ENCODE measurements at places on chromosomes 1 and 21.
A peak's percentile ranks its signal among the peaks of the same experiment; 100 is the strongest.

- DNase-seq, result no peak
These were observed 6.5 kb upstream of the ATP1A2 start for GRCh38 chr1:160108888-160109662.

DNA sequence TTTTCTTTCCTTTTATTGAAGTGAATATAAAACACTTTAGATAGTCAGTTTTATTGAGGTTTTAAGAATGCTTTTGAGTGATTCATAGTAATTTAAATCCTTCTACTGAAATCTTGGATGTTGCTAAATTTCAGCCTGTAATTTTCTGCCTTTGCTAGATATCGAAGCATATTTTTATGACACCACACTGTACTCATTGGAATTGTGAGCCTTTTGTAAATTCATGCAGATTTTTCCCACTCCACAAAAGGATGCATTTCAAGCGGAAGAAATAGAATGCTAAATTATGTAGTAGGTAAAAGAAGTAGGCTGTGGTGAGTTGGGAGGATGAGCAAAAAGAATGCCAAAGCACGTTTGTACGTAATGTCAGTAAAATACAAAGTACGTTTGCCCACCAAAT lies 13.8 kb downstream of the SNX7 start:
- DNase-seq, result no peak

GRCh38 chr1:67684526-67685066 lies 405 bp upstream of the GADD45A start:
- DNase-seq, result no peak

DNA sequence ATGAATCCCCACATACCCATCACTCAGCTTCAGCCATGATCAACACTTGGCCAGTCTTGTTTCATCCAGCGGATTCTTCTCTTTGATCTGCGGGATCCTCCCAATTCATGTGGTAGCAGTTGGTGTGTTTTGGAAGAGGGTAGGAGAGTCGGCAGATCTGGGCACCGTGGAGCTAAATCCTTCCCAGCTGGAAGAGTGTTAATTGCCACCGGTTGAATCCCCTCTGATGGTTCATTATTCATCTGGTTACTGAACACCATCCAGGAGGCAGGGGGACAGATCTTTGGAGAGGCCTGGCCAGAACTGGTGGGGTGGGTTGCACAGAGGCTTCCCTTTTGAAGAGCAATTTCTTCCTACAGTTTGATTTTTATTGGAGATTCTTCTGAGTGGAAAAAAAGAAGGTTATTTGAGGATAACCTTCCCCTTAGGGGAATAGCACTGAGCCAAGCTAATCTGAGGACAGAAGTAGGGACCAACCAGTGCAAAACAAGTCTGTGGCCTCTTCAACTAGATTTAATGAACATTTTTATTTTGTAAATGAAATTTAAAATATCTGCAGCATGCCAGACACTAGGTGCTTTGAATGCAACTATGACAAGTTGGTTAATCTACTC lies 8.1 kb downstream of the NFASC start:
- DNase-seq, result no peak

DNA sequence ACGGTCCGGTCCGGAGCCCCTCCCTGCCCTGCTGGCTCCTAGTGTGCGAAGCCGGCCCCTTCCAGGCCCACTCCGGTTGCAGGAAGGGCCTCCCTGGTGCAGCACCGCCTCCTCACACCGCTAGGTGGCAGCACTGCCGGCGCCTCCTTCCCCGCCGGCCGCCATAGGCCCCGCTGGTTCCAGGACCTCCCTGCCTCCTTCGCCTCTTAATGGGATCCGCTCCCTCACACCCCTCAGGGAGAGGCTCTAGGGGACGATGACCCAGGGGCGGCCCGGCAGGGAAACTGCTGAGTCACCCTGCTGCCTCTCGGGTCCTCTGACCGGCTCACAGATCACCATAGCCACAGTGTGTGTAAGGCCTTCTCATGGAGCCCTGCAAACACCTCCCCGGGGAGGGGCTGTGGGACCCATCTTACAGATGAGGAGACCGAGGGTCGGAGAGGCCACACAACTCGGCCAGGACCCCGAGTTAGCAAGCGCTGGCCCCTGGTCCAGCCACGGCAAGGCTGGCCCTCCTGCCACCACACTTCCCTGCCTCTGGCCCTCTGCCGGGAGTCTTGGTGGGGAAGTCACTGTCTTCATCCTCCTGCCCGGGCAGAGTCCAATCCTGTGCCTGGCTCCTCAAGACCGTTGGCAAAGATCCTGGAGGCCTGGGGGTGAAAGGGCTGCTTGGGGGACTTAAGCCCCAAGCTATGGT lies 1.6 kb upstream of the AJAP1 start:
- peak; percentile 31 for DNase-seq

GRCh38 chr1:111176678-111177077 lies 23.8 kb downstream of the DENND2D start:
- DNase-seq, result no peak

- no peak for DNase-seq
These were observed 62.2 kb downstream of the NOS1AP start for GRCh38 chr1:162131400-162132321.

DNA sequence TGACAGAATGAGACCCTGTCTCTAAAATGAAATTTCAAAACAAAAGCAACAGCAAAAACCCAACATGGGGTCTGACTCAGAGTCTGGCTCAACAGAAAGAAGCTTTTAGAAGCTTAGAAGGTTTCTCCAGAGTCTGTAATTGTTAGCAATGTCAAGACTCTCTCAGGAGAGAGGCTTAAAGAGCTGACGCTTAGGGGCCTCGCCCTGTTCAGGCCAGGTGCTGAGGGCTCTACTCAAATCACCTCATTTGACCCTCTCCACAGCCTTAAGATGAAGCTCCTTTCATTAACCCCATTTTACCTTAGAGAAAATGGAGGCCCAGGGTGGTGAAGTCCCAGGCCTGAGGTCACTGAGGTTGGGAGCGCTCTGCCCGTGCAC lies 5.3 kb upstream of the KIF17 start:
- no peak for DNase-seq

DNA sequence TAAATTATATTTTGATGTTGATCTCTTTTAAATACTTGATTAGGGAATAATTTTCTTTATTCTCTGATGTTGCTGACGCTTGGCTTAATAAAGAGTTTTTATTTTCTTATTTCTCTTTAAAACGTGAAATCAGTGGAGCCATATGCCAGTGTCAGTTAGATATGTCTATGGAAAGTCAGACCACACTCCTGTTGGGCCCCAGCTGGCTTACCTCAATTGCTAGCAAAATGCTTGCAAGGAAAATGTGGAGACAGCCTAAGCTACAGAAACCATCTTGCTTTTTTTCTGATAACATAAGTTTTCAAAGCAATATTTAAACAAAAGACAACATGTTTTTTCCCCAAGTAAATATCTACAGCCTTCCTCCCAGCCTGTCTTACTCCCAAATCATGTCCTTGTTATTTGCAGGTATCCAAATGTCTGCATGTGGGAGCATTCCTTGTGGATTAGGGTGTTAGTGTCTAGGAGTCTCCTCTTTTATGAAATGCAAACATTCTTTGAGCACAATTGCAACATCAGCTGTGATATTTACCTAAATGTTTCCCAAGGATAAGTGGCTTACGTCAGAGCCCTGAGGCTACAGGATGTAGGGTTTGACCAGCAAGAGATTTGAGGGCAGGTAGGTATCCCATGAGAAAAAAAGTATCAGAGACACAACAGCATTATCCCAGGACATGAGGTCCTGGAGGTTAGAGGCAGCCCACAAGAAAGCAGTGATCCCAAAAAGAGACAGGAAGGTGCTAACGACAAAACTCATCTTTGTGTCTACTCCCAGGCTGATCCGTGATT lies 117.2 kb upstream of the KCNJ15 start:
- no peak for DNase-seq

- DNase-seq, result no peak
These were observed 61.3 kb downstream of the ROR1 start for GRCh38 chr1:63835128-63835527.

DNA sequence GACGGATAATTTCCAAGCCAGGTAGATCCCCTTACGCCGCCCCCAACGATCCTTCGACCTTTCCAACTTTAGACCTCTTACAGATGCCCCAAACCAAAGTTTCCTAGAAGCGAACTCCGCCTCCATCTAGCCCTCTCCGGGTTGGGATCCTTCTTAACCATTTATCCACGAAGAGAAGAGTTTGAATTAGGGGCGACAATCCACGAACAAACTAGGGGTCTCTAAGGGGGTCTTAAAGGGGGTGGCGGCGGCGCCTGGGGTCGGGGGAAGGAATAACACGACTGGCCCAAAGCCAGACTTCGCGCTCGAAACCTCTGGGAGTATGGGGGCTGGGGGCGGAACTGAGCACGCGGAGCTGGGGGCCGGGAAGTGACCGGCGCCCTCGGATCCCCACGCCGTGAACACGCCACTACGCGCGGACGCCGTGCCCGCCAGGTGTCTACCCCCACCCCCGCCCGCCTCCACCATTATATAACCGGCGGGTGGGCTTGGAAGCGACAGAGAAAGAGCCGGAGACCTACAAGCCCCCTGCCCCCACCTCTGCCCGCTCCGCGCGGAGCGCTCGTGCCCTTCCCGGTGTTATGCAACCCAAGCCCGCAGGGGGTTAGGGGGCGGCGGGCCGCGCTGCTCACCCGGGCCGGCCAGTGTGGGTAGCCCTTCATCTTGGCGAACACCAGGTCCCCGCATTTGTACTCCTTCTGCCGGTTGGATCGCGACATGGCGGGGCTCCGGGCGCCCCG lies 594 bp downstream of the HDGF start:
- peak; percentile 14 for DNase-seq

DNA sequence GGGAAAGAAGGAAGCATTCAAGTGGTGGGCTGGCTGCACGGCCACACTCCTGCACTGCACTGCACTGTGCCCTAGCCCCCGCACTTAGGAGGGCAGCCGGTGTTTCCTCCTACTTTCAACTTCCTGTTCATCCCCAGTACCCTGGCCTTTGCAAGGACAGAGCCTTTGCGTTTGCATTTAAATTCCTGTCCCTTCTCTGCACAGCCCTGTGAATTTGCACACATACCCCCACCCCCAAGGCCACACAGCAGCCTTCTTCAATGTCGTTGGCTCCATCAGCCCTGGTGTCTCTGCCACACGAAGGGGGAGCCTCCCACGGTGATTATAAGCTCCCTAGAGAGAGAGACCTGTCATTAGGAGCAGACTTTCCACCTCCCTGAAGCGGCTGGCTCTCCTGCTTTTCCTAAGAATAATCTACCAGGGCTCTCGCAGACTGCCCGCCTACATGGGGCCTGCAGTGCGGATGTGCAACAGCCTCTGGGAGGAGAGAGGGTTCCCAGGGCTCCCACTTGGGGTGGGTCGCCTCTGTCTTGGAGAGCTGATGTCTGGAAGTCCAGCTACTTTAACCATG lies 13.2 kb upstream of the SLC45A3 start:
- no peak for DNase-seq

DNA sequence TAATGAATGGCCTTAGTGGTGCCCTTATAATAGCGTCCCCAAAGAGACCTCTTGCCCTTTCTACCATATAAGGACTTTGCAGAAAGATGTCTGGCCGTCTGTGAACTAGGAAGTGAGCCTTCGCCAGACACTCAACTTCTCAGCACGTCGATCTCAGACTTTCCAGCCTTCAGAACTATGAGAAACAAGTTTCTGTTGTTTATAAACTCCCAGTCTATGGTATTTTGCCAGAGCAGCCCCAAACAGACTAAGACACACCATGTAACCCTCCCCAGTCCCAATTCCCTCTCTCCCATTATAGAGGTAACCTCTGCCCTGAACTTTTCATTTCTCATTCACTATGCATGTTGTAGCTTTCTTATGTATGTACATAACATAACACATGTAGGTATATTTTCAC lies 55.7 kb downstream of the NID1 start:
- no peak for DNase-seq

DNA sequence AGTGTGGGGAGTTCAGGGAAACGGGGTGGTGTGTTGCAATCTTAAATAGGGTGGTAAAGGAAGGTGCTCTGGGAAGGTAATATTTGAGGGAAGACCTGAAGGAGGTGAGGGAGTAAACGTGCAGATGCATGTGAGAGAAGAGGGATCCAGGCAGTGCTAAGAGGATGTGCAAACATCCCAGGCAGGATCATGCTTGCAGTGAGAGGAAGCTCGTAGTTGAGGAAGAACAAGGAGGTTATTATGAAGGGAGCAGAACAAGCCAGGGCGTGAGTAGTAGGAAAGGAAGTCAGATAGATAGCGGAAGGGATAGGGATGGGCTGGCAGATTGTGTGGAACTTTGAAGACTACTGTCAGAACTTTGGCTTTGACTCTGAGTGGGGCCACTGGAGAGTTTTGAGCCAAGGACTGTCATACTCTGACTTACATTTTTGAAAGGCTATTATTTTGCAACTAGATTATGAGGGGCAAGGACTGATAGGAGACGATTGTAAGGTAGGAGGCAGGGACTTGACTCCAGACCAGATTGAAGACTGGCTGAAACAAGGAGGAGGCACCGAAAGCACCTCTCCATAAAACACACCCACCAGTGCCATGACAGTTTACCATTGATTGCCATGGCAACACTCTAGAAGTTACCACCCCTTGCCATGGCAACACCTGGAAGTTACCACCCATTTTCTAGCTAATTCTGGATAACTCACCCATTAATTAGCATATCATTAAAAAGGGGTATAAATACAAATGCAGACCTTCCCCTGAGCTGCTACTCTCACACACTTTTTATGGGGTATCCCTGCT lies 67.0 kb downstream of the XCL2 start:
- DNase-seq, result no peak

DNA sequence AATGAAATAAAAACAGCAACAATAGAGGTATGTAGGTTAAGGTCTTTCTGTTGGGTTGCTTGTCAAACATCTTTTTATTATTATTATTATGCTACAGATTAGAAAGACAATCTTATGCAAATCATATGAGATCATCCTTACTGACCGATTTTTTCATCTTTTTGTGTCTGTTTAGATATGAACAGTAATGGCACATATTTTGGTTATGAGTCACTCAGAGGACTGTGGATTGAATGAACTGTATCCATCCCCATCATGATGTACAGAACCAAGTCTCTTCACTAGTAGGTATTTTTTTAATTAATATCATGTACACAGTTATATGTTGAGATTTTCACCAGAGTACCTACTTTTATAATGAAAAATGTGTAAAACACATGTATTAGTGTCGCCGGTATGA lies 159.1 kb downstream of the CHRM3 start:
- DNase-seq, result no peak

DNA sequence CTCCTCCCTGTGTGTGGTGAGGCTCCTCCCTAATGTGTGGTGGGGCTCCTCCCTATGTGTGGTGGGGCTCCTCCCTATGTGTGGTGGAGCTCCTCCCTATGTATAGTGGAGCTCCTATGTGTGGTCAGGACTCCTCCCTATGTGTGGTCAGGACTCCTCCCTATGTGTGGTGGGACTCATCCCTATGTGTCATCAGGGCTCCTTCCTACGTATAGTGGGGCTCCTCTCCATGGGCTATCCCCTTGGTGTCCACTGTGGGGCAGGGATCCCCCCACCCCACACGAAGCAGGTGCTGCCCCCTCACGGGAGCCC lies 29.6 kb downstream of the PRSS38 start:
- DNase-seq, result no peak

GRCh38 chr1:29975036-29975694 lies 738.8 kb downstream of the PTPRU start:
- DNase-seq, result no peak

DNA sequence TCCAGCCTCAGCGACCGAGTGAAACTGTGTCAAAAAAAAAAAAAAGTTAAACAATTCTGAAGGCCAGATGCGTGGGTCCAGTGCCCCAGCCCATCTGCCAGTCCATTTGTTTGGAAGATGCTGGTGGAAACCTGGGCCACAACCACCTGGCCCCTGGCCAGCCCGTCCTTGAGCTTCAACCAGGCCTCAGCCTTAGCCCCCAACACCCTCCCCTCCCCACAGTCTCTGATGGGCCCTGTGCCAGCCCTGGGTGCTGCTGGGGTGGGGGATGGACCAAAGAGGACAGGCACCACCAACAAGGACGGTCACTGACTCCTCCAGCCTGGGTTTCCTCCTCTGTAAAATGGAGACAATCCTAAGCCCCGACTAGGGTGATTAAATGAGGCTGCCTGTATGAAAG lies 19.6 kb upstream of the PLEKHG5 start:
- no peak for DNase-seq

Data from effector CD4-positive, alpha-beta T cell (primary cell).